ENCODE measurements at places on chromosomes 5 and 9.

- DNase-seq: peak; percentile 61
Measured at GRCh38 chr9:137305060-137305797, 3.2 kb upstream of the NRARP start.

- no peak for DNase-seq
Measured at GRCh38 chr5:65017636-65018035, 248.9 kb downstream of the CWC27 start.

GRCh38 chr9:81424431-81424830 is 264.9 kb downstream of the TLE1 start:
- DNase-seq: no peak

GRCh38 chr9:99867536-99867935 is 38.9 kb upstream of the STX17 start:
- DNase-seq: no peak

DNA sequence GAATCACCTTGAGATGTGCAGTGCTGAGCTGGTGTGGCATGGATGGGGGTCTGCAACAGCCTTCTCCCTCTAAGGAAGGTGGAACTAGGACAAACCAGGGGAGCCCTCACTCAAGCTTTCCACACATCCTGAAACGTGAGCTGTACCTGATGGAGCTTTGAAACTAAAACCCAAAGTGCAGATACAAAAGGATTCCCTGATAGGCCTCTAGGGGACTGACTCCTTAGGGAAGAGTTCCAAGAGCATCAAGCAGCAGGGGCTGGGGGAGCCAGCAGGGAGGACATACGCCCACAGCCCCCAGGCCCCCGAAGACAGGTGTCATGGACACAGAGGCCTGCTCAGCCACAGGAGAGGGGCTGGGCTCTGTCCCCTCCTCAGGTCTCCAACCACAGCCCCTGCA is 17.7 kb downstream of the ARHGEF37 start:
- no peak for DNase-seq

DNA sequence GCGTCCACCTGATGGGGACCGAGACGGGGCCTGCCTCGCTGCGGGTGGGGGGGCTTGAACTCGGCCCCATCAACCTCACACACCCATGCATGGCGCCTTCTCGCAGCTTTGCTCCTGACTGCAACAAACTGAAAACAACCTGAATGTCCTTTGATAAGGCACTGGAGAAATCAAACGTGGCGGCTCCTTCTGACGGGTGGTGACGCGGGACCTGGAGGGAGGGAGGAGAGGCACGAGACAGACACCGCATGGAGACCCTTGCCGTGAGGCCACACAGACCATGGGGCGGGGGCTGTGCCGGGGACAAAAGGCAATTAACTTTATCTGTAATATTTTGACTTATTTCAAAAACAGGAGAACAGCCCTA is 48.6 kb downstream of the NACC2 start:
- DNase-seq: no peak

DNA sequence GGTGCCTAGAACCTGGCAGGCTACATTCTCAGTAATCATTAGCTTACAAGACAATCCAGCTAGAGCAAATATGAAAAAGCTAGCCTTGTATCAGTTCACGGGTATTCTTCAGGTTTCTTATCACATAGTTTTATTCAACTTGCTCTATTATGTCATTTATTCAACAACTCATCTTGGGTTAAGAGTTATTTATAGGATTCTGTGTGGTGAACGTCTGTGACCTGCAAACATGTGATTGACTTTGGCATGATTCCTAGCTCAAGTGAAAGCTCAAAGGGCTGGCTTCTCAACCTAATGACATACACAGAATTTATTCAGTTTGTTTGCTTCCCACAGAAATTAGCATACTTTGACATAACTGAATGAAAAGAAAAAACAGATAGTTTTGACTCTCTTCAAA is 173.1 kb downstream of the PLPPR1 start:
- no peak for DNase-seq

GRCh38 chr9:89634995-89635742 is 30.4 kb downstream of the GADD45G start:
- DNase-seq: no peak

GRCh38 chr5:127206320-127207113 is 84.1 kb upstream of the MEGF10 start:
- DNase-seq: no peak

GRCh38 chr5:96838201-96839070 is 30.7 kb upstream of the ERAP1 start:
- no peak for DNase-seq

GRCh38 chr5:121890297-121890858 is 38.7 kb downstream of the FTMT start:
- no peak for DNase-seq

- no peak for DNase-seq
Measured at GRCh38 chr9:72185561-72185960, 36.3 kb downstream of the GDA start.

DNA sequence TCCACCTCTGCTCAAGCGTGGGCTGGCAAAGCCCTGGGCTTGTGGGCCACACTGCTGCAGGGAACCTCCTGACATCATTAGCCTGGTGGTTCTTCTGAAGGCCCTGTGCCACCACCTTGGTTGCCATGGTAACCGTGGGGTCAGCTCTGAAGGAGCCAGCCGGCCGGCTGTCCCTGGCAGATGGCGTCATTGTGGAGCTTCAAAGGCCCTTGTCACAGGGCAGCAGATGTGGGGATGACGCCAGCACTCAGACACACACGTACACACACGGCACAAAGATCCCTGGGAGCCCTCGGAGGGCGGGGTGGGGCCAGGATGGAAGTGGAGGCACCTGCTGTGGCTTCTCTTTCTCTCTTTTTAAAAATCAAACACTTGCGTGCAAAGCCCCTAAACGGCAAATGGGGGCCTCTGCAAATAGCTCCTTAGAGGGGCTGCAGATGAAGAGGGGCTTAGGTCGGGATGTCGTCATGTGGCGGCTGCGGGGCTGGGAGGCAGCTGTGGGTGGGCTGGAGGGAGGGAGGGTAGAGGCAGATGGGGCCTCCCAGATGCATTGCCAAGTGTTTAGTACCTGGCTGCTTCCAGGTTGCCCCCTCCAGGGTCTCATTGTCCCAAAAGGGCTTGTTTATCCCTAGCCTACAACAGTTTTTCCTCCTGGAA is 19.5 kb upstream of the RPL26L1 start:
- peak; percentile 89 for DNase-seq

DNA sequence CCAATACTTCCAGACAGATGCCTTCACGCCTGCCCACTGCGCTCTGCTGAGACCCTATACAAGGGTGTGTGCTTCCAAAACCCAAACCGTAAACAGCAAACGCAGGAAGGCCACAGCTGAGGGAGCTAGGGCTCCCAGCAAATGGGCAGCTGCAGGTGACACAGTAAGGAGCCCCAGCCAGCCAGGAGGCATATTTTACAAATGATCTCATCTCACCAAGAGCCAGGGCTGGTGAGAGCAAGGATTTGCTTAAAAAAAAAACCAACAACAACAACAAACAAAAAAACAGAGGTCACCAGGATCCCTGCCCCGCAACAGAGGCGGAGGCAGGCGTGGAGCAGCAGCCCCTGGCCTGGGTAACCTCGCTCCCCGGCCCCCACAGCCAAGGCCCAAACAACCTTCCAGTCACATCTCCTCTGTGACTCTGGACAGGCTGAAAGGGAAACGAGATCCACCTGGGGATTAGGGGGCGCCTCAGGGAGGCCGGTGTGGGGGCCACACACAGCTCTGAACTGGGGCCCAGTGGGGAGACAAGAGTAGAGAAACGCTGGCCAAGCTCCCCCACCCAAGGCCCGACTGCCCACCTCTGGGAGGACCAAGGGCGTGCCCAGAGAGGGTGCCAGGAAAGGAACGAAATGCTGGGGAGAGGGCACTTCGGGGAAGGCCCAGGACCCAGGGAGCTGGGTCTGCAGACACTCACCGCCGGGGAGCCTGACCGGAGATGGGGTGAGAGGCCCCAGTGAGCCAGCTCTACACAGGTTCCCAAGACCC is 3.3 kb downstream of the NACC2 start:
- no peak for DNase-seq

- no peak for DNase-seq
Measured at GRCh38 chr5:40518485-40518917, 161.2 kb upstream of the PTGER4 start.

DNA sequence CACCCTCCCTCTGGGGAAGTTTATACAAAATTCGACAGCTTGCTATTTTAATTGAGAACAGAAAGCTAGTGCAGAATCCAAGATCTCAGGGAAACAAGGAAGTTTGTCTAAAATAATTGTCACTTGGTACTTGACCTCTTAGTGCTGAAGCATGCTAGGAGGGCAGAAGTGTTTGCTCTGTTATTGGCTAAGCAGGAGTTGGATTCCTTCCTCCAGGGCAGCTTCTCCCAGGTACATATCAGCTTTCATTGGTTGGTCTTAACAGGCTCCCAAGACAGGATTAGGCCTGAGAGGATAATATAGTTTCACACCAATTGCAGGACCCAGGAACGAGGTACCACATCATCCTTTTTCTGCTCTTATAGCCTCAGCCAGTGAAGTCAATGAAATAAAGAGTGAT is 432.8 kb downstream of the IRX1 start:
- DNase-seq: no peak

DNA sequence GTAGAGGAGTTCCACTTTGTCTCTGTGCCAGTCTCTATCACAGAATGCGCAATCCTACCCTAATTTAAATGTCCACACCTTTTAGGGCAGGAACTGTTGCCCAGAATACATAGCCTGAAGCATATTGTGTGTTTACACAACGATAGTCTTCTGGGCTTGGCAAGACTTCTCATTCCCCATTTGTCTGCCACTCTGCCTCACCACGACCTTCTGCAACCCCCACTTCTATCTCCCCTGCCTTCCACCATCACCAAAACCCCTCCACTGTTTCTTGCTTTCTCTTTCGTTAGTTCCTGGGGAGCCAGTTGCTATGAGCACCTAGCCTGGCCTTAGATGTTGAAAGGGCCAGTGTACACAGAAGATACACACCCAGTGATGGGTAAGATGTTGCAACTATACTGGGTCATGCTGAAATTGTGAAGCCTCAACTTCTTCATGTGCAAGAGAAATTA is 883 bp upstream of the RNF145 start:
- no peak for DNase-seq

DNA sequence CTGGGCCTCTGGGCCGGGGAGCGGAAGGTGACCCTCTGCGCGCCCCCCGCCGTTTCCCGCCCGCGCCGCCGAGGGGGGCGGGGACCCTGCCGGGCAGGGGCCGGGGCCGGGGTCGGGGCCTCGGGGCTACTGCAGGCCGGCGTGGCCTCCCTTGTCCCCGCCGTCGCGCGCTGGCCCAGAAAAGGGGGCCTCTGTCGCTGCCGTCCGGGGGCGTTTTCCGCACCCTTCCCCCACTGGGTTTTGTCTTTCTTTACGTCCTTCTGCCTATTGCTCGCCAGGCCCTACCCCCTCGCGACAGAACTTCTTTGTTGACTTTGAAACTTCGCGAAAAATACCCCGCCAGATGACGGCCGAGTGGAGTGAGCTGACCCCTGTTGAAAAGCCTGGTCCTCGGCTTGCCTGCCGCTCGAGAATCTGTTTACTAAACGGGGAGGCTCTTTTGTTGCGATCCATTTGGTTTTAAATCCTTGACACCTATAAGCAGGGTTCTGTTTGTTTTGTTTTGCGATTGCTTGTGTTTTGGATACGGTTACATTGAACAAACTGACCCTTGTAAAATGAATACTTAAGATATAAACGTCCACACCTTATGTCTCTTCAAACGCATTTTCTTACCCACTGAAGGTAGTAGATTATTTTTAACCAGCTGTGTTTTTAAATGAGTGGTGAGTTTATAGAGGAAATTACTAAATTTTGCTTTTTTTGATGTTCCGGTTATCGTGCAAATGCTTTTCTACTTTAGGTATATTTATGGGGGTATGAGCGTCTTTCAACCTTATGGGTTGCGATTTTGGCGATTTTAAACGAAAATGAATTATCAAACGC is 765 bp downstream of the MARCHF6 start:
- peak; percentile 48 for DNase-seq

DNA sequence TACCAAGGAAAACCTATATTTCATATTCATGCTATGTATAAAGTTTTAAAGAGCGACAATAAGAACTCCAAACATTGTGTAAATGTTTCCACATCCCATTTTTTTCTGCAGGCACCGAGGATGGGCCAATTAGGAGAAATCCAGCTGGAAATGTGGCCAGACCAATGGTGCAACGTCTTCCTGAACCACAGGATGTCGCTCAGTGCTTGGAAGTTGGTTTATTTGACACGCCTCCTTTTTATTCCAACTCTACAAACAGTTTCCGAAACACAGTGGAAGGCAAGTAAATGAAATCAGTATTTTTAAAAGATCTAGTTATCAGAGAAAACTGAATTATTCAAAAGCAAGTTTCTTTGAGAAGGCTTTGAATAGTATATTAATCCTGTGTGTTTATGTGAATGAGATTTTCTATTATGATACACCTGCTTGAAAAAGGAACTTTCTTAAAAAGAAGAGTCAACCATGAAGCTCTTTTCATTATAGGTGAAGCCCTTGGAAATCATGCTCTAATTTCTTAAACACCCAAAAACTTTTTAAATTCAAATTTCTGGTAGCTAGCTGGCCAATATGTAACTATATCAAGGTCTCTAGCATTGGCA is 9.1 kb downstream of the TYRP1 start:
- peak; percentile 19 for DNase-seq

GRCh38 chr9:99066571-99066970 is 38.3 kb upstream of the TGFBR1 start:
- no peak for DNase-seq

DNA sequence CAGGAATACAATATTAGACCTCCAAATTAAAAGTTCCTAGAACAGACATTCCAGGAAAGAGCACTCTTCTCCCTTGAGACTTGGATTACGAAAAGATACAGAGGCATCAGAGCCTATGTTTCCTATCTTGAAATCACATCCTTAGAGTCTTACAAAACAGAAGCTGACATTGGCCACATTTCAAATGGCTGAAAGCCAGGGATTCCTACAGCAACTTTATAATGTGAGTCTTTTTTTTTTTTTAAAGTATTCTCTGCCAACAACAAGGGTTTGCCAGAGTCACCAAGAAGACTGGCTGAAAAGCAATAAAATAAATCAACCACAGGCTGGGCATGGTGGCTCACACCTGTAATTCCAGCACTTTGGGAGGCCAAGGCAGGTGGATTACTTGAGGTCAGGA is 63.1 kb downstream of the TRPM6 start:
- DNase-seq: no peak

DNA sequence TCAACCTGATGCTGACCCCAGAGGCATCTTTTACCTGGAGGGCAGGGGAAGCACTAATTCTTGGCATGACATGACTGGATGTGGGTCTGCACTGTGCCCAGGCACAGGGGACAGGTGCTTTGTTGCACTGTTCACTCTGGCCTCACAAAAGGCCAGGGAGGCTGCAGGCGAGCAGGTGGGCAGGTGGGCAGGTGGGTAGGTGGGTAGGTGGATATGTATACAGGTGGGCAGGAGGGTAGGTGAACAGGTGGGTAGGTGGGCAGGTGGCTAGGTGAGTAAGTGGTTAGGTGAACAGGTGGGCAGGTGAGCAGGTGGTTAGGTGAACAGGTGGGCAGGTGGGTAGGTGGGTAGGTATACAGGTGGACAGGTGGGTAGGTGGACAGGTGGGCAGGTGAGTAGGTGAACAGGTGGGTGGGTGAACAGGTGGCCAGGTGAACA is 1.5 kb downstream of the PAEP start:
- no peak for DNase-seq

Data from cerebellar cortex (tissue), 1 donor.